ENCODE measurements at places on chromosomes 7 and 10.

DNA sequence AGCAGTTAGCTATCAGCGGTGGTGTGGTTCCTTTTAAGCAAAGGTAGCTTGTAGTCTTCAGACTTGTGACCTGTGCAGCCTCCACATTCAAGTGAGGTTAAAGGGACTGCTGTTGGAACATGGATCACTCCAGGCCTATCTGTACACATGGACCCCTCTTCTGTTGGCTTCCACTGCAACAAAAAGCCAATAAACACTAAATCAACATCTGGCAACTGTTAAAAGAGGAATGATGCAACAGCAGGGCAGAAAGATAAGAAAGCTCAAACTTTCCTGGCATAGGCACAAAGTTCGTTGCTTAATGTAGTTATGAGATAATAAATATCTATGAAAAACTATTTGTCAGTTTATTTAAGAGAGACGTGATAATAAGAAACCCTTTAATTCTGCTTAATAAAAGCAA, 4.0 kb upstream of the MINPP1 start:
- DNase-seq, result no peak

DNA sequence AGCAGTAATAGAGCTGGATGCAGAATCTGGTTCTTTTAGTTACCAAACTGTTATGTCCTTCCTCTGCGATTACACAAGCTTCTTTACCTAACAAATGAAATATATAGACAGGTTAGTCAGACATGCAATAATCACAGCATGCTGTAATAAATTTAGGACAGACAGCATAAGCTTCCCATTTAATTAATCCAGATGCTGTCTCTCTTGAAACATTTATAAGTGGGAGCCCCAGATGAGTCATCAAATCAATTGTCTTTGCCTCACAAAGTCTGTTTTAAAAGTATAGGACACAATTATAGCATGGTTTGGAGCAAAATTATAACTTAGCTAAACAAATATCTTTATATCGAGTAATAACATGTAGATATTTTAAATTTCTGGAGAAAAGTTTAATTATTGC, 1.6 kb downstream of the CDNF start:
- no peak for DNase-seq

DNA sequence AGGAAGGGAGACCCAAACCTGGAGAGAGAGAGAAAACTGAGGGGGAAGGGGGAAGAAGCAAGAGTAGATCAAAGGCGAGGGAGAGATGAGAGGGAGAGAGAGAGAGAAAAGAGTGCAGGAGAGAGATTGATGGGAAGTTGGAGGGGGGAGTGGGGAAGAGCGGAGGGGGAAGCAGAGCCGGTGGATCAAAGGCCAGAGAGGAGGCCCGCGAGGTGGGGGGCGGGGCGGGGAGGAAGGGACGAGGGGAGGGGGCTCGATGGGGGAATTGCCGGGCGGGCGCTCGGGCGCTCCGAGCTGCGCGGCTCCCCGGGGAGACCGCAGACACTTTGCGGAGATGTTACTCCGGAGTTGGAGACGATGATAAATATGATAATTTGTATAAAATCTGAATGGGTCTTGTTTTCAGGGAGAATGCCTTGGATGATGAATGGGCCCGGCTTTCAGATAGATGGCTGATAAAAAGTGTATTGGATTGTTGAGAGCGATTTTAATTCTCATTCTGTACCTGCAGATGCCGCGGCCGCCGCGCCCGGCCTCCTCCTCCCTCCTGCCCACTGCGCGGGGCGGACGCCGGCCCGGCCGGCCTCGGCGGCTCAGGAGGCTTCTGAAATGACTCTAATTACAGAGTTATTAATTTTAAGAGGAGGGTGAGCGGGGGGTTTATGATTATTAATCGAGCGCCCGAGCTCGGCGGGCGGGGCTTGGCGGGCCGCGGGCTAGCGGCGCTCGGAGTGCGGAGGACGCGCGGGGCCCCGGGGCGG, 21.4 kb upstream of the PAX2 start:
- DNase-seq, result no peak

DNA sequence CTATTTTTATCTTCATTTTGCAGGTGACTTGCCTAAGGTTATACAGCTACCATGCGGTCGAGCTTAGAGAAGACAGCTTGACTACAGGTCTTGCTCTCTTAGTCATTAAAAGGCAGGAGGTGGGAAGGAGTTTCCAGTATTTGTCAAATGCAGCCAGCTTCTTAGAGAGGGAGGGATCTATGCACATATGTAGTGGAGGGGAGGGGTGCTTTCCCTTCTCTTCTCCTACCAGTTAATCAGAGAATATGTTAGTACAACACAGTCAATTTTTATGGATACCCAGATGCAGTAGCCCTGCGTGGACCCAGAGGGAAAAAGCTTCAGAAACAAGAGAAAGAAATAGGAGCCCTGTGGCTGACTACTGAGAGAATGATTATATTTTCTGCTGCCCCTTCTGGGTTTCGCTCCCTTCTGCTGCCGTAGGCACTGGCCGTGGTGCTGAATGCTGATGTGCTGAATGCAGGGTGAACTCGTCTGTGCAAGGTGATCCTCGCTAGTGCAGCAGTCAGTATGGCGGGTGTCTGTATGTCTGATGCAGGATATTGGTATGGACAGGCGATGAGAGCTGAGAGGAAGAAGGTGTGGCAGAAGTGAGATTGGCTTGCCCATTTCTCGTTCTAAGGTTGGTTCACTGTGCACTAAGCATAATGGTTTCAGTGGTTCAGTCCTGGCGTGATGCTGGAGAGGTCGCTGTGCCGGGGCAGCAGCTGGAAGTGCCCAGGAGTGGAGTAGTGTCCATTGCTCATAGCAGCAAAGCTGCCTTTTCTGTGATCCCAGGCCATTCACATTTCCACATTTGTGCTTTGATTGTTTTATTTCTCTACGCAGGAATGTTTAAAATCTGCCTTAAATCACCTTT, 189.2 kb upstream of the PODXL start:
- DNase-seq, result peak; percentile 39

- no peak for DNase-seq
These were observed 235.2 kb downstream of the DPP6 start for GRCh38 chr7:154287356-154287755.

GRCh38 chr10:6269953-6270867, 67.5 kb downstream of the PFKFB3 start:
- DNase-seq, result peak; percentile 90

DNA sequence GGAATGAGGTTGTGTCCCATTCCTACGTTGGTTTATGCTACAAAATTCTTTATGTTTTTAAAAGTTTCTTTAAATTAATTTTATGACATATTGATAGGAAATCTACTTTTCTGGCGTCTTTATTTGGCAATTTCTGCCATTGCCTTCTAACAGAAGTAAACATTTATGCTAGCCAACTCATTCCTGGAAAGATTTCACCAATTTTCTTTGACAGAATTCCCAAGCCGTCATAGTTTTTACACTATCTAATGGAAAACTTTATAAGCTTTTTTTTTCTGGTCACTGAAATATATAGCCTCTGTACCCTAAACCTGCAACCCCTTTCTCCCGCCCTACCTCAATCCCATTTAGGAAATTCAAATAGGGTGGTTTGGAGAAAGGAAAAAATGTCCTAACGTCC, 6.1 kb upstream of the TCAF1 start:
- no peak for DNase-seq

- DNase-seq, result peak; percentile 65
These were observed 73.3 kb downstream of the PRPF18 start for GRCh38 chr10:13659887-13660550.

DNA sequence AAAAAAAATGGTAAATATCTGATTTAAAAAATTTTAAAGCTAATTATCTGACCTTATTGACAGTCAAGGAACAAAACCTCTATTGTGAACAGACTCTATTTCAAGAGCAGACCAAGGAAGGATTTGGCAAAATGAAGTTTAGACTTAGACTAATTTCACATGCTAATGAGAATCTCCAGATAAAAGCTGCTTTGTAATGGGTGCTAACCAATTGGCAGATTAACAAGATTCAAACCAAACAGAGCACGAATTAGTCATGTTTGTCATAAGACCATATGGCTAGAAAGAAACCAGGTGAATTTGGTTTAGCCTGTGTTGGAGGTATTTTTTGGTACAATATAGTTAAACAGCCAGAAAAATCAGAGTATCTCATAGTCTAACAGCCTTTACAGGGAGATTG, 429.1 kb upstream of the NFE2L3 start:
- no peak for DNase-seq

GRCh38 chr7:946256-946996, 8.1 kb downstream of the ADAP1 start:
- no peak for DNase-seq

GRCh38 chr10:36943544-36943943, 181.9 kb upstream of the ANKRD30A start:
- no peak for DNase-seq

DNA sequence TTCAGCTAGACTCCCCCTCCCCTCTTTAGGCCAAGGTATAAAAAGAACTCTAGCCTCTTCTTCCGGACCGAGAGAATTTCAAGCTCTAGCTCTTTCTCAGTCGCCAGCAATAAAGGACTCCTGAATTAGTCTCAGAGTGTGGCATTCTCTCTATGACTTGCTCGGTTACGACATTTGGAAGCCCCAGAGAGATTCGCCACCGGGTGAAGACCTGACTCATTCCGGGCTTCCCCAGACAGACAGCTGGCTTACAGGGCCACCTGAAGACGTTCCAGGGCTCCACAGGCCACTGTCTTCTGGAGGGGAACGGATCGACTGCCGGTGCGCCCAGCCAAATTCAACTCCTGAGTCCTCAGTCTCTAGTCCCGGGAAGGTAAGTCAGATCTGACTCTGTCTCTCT, at the start of gene AKR1B15:
AKR1B15 (plus strand) TSS at position 234 of the 400 bp plus-strand sequence. CDS start 15,510 bp downstream, outside the sequence.
- peak; percentile 62 for DNase-seq

DNA sequence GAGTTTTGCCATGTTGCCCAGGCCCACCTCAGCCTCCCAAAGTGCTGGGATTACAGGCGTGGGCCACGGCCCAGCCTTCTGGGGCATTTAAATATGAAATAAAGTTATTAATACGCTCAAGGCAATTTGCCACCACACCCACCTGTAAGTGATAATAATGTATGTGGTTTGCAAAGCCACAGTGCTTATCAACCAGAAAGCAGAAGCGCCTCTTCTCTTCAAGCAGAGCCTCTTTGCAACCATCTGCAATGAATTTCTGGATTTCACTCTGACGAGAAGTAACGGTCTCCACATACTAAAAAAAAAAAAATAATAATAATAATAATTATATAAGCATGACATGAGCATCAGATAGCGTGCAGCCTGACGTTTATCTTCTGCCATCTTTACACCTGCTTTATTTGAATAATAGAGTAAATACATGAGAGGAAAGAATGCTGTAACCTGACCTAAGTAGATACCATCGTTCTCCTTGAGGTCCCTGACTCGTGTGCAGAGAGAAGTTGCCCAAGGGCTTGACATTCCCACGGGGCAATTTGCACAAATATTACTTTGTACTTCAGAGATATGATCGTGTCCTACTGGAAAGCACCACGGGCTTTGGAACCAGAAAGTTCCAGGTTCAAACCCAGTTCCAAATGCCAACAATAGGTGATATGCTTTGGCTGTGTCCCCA, 34.0 kb downstream of the BRI3 start:
- no peak for DNase-seq

GRCh38 chr10:70909326-70909935, 21.1 kb upstream of the PCBD1 start:
- no peak for DNase-seq

GRCh38 chr10:93363891-93364648, 118.1 kb downstream of the MYOF start:
- peak; percentile 72 for DNase-seq

- no peak for DNase-seq
These were observed 94.2 kb upstream of the CDK1 start for GRCh38 chr10:60684091-60684490.

DNA sequence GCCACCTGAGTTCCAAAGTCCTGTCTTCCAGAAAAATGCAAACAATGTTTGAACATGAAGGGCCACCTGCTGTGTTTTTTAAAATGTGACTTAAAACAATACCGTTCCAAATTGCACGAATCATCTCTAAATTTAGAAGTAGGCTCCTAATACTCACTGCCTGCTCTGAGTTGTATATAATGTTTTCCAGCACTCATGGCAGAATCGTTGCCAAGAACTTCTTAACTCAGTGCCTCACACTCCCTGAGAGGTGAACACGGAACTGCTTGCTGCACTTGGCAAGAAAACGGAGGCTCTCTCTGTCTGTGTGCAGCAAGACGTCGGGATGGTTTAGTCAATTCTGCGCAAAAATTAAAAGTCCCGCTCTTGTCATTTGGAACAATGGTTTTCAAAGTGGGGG, 757.3 kb upstream of the AUTS2 start:
- no peak for DNase-seq

GRCh38 chr7:70735313-70735712, 396.6 kb upstream of the GALNT17 start:
- no peak for DNase-seq

DNA sequence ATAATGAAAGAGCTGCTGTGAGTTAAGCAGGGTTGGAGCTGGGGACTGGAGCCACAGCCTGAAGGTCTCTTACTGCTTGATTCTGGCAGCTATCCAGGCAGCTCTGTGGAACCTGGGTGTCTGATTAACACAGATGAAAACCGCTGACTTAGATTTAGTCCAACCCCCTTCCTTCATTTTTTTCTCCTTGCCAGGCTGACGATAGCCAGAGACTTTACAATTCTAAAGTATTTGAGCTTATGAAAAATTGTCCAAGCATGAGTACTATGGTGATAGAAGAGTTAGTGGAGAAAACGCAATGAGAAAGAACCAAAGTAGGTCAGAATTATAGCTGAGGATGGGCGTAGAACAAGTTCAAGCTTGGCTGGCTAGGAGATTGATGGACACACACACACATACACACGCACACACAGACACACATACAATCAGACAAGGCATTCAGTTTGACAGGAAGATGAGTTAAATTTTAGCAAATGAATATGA, 13.5 kb upstream of the GPR85 start:
- DNase-seq, result peak; percentile 54

GRCh38 chr10:132599732-132600131, 62.1 kb downstream of the INPP5A start:
- DNase-seq, result no peak

DNA sequence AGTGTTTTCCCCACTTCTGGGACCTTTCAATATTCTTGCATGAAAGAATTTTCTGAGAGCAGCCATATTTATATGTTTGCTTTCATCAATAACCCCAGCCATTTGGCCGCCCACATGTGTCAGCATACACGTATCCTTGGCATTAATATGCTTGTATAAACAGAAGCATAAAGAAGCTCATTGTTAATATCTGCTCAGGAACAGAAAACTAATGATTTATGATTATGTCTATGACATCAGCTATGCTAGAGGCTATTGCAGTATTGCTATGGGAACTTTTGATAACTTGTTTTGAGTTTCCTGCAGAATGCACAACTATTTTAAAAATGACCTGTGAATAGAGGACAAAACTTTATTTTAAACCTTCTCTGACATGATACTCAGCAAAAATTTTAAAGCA, 300.9 kb upstream of the MTPN start:
- peak; percentile 23 for DNase-seq

Data from mammary epithelial cell (primary cell).